ENCODE measurements at places on chromosomes 3 and 15.

DNA sequence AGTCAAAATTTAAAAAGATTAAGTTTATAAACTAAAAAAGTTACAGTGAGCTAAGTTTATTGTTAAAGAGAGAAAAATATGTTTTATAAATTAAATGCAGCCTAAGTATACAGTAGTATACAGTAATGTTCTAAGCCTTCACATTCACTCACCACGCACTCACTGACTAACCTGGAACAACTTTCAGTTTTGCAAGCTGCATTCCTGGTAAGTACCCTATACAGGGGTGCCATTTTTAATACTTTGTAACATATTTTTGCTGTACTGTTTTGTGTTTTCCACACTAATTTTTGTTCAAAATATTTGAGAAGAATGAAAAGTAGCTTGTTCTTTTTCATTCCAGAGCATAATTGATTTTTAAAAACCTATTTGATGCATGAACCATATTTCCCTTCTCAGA lies 524.9 kb downstream of the RBMS3 start:
- DNase-seq, result no peak

GRCh38 chr3:183554377-183554776 lies 1.1 kb downstream of the KLHL6 start:
- DNase-seq, result no peak

GRCh38 chr3:174858353-174858752 lies 781 bp upstream of the NAALADL2 start:
- DNase-seq, result no peak

GRCh38 chr3:13550423-13550690 lies 1.4 kb downstream of the FBLN2 start:
- no peak for DNase-seq

DNA sequence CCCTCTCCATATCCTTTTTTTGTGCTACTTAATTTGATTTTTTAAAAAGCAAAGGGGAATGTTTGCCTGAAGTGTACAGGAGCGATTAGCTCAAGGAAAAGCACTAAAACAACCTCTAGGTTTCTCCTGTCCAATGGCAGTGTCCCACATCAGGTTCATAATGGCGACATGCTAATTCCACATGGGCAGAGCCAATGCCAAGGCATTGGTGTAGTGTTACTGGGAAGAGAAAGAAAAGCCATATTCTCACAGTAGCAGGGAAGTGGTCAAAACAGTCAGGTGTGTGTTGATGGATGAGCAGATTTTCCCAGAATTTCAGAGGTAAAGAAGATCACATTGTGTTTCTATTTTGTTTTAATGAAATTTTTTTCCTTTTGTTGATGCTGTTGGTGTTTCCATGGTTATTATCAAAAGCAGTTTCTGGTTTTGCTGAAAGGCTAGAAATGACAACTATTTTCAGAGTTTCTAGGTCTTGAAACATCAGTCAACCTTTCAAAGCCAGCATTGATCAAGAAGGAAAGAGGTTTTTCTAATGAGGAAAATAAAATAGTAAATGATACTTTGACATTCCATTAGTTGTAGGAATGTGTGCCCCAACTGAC lies 65.2 kb downstream of the FNDC3B start:
- no peak for DNase-seq

DNA sequence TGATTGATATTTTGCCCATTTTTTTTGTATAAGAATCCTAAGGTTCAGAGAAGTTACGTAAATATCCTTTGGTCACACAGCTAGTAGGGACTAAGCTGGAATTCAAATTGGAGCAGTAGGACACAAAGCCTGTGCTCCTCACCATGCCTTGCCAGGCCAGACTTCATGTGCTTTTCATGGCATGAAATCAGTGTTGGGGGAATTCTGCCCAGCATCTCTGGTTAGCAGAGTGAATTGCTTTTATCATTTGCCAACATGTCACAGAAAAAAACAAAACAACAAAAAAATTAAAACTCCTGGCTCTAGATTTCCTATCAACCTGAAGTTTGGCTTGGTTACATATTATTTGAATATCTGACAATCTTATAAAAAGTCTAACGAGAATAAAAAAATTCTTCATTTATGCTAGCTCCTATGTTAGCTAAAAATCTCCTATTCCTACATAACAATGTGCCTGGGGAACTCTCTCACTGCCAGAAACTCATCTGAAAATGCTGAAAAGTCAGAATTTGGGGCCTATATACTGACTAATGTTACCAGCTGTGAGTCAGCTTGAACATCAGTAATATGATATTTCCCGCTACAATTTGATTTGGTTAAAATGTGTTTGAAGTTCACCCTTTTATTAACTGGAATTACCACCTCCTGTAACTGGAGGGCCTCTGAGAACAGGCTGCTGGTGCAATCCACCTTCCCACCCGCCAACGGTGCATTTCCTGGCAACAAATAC lies 141.7 kb downstream of the TIGIT start:
- DNase-seq, result no peak

- no peak for DNase-seq
Observed at GRCh38 chr3:35651851-35652250, 12.5 kb downstream of the ARPP21 start.

- DNase-seq, result no peak
Observed at GRCh38 chr3:197835509-197835908, 44.5 kb downstream of the LRCH3 start.

DNA sequence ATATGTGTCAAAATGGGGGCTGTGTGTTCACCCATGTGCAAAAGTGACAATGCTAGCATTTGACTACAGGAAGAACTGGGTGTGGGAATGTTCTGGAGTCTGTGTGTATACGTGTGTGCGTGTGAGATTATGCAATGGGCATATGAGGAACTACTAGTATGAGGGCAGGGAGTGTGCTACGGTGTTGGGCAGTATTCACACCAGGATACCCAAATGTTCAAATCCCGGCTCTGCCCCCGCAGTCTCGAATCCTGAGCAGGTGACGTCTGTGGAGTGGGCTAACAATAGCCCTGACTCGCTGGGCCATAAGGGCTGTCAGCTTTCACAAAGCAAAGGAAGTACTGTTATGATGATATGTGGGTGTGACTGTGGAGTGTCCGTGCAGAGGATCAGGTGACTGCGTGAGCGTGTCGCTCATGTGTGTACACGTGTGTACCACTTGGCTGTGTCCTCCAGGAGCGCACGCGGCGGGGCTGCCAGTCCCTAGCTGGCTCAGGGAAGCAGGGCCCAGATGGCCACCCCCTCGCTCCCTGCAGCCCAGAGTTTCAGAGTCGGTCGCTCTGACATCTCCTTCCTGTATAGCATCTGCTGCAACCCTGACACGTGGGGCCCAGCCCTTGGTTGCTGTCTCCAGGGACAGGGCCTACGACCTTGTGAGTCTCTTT lies 27.2 kb downstream of the IQSEC1 start:
- no peak for DNase-seq

- DNase-seq, result no peak
Observed at GRCh38 chr3:74789111-74789510, 174.7 kb upstream of the CNTN3 start.

DNA sequence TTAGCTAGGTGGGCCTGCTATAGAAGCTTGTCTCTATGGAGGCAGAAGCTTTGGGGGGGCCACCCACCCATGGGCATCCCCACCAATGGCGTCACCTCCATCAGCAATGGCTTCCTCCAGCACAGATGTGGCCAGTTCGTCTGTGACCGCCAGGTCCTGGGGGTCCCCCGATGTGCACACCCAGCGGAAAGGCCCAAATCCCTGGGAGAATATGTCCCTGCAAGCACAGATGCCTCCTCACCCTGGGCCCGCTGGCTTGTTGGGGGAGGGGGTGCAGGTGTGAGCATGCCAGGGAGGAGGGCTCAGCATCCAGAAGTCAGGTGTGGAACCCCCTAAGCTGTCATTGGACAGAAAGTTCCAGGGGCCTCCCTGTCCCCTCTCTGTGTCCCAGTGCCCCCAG lies 19.6 kb downstream of the UROC1 start:
- no peak for DNase-seq

DNA sequence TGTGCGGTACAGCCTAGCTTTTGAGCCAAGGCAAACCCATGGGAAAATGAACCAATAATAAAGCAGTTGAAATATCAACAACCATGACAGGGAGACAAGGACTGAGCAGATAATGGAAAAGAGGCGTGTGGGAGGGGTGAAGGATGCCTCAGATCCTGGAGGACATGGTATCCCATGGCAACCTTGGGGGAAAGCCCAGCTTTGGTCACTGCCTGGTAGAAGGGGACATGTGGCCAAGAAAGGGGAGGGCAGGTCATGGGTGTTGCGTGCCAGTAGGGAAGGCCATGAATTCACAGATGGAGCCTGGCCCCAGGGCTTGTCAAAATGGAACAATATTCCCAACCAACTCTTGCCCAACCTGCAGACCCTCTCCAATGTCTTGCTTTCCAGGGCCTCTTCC lies 140.5 kb upstream of the SMAD3 start:
- no peak for DNase-seq

DNA sequence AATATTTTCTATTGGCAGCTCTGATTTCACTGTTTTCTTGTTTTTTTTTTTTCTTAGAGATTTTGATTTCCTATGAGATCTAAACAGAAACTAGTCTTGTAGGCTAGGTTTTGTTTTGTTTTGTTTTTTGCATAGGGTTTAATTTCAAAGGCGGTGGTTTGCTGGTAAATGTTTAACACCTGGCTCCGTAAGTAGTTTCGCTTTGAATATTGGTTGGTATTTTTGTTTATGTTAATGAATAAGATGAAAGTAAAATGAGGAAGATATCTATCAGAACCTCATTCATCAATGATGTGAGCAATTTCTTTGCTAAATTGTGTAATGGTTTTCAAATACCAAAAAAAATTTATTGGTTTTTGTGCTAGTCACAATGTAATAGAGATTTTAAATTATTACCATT lies 39.7 kb upstream of the TM4SF1 start:
- DNase-seq, result no peak

DNA sequence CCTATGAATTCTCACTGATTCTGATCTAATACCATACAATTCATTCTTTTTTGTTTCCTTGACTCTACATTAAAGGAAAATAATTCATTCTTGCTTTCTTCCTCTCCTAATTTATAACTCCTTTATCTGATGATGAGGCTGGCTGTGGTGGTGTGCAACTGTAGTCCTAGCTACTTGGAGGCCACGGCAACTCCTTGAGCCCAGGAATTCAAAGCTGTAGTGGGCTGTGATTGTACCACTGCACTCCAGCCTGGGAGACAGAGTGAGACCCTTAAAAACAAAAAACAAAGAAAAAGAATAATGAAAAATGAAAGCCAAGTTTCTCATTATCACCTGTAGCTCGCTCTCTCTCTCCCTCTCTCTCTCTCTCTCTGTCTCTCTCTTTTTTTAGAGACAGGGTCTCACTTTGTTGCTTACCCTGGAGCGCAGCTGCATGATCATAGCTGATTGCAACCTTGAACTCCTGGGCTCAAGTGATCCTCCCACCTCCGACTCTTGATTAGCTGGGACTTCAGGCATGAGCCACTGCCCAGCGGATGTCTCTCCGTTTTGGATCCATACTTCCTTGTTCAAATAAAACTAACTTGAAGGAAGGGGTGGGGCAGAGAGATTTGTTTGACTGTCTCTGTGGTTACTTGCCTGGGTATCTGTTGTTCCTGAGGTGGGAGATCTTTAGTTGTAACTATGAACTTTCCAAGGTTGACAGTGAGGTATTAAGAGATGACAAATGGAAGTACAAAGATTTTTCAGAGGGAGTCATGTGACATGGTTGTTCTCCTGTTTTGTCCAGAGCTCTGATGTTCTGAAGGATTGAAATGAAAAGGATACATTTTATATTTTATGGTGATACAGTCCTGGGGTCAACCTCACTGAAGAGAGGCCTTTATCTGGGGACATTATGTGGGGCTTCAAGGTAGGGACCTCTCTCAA lies 46.9 kb downstream of the STARD9 start:
- no peak for DNase-seq

- DNase-seq, result no peak
Observed at GRCh38 chr15:88688394-88688933, 49.6 kb downstream of the ISG20 start.

GRCh38 chr3:159637883-159638542 lies 350.6 kb upstream of the IL12A start:
- no peak for DNase-seq

DNA sequence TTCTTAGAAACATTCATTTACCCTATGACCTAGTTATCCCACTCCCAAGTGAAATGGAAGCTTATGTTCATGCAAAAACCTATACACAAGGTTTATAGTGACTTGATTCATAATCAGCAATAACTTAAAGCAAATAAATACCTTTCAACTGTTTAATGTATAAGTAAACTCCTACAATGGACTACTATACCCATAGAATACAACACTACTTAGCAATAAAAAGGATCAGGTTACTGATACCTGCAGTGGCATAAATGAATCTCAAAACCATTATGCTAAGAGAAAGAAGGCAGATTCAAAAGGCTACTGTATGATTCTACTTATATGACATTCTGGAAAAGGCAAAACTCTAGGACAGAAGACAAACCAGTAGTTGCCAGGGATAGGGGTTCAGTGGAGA lies 8.3 kb upstream of the POLR2M start:
- no peak for DNase-seq

- DNase-seq, result no peak
Observed at GRCh38 chr3:5186858-5187155, 700 bp upstream of the EDEM1 start.

DNA sequence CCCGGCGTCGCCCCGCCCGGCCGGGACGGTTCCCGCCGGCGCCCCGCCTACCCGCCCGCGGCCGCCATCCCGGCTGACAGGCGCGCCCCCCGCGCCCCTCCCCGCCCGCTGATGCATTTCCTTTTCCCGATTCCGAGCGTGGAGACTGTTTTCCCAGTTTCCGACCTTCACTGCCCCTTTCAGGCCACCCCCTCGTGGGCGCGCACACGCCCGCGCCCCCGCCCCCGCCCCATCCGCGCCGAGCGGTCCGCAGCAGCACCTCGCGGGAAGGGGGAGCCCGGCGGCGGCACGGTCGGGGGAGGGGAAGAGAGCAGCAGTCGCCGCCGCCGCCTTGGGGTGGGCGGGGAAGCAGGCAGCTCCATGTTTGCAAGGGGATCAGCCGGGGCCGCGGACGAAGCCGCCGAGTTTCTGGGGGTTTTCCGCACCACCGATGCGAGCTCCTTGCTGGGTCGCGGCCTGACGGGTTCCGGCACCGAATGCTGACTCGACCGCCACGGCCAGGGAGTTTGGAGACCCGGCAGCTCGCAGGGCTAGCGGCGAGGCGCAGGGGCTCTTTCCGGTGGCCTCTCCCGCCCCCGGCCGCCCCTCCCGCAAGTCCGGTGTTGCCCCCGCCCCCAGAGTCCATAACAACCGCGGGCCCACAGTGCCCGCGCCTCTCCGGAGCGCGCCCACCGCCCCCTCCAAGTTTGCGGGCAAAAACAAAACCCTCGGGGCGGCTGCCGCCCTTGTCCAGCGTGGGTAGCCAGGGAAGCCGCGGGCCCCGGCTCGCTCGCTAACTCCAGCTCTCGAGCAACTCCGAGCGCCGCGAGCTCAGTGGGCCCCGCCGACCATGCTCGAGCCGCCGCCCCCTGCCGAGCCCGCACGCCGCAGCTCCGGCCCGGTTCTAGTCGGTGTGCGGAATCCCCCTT lies 3.2 kb upstream of the SIN3A start:
- DNase-seq, result peak; percentile 36

GRCh38 chr15:64870353-64870752 lies 28.6 kb downstream of the PLEKHO2 start:
- DNase-seq, result no peak

GRCh38 chr15:39580485-39581241 lies at the start of gene THBS1:
Gene THBS1, plus strand, starts transcription at chr15:39581079. Its CDS starts 779 bp downstream, at chr15:39581858.
- DNase-seq, result peak; percentile 19

Measured in esophagus squamous epithelium (tissue), 5 donors.